ENCODE measurements at places on chromosomes 7 and 10.

DNA sequence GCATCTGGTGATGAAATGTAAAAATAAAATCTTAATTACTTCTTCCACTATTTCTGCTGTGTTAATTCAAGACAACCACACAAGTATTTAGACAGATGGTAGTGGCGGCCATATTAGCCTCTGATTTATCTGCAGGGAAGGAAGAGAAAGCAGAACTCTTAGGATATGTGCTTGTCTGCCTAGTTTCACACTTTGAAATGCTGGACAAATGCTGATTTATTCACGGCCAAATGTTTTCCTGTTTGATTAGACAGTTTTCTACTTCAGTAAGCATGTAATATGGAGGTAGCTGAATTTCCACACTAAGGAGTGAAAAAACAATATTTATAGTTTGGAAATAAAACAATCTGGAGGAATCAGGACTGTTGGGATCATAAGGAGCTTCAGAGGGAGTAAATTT, 158.1 kb downstream of the AGMO start:
- no peak for DNase-seq

GRCh38 chr10:128642502-128642901, 516.3 kb upstream of the MKI67 start:
- DNase-seq, result no peak

GRCh38 chr10:4003348-4003973, 218.5 kb upstream of the KLF6 start:
- no peak for DNase-seq

- DNase-seq, result no peak
Observed at GRCh38 chr10:85976267-85976793, 390.3 kb downstream of the GRID1 start.

- DNase-seq, result no peak
Observed at GRCh38 chr7:81944058-81944457, 174.2 kb upstream of the HGF start.

- peak; percentile 6 for DNase-seq
Observed at GRCh38 chr7:29996321-29996720, 6.7 kb upstream of the SCRN1 start.

DNA sequence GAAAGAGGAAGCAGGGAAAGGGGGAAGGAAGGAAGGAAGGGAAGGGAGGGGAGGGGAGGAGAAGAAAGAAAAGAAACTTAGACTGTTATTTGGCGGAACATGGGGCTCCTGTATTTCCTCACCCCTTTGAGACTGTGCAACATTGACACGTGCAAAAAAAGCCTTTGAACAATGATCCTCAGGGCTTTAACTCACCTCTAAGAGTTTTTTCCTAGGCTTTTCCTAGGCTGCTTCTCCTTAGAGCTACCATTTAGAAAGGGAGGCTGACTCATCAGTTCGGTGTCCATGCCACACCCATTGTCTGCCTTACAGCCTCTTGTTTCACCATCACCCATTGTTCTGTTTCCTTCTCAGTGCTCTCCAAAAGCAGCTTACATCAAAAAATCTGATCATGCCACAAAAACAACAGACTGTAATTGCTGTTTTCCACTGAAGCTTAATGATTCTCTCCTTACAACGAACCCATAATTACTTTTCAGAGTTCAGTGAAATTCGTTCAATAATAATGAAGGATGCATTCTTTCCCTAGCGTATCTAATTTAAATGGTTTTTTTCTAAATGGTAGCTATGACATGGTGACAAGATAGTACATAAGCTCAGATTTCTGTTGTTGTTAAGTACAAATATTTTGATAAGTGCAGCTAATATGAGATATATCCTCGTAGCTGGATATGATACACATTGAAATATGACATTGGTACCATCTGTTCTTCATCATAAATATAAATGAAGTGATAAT, 90.8 kb downstream of the PRLHR start:
- peak; percentile 36 for DNase-seq

DNA sequence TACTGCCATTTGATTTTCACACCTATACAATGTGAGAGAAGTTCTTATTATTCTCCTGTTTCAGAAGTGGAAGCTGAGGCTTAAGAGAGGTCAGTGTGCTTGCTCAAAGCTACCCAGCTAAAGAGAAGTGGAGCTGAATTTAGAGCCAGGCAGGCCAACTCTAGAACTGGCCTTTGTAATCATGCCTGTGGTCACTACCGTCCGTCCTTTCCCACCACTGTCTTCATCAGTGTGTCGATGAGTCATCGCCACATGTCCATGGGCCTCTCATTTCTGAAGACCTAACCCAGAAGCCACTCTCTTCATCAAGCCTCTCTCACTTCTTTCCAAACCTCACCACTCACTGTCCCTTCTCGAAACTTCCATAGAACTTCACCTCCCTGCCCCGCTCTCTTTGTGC, 237.8 kb downstream of the KIAA1217 start:
- peak; percentile 98 for DNase-seq

DNA sequence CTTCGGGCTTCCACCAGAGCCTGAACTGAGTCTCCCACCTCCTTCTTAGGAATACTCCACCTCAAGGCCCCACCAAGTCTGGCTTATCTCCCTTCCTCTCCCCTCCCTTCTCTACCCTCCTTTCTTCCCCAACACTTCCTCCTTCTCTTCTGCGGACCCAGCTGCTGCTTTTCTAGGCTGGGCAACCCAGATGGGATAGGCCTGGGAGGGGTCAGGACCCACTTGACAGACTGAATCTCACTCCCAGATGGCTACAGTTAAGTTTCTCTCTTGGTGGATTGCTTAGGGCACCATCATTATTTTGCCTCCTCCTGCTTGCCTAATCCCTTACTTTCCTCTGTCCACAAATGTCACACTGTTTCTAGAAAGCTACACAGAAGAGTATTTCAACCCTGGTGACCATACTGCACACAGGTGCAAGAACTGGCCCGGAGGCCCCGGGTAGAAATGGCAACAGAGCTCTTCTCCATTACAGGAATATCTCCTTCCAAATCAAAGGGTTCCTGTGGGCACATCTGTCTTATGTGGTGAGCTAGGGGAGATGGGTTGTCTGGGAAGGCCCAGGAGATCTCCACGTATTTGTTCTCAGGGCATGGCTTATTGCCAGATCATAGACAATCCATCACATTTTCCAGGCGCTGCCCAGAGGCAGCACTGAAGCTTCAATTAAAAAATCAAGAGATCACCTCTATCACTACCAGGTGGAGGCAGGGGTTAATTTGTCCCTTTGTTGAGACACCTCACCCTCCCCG, 5.1 kb upstream of the HOXA11 start:
- no peak for DNase-seq
